ENCODE measurements at places on chromosomes 6 and 20.

GRCh38 chr6:118100717-118101116 lies 193.7 kb downstream of the SLC35F1 start:
- DNase-seq = no peak

- DNase-seq = no peak
Observed at GRCh38 chr20:12970372-12970821, 38.4 kb upstream of the SPTLC3 start.

DNA sequence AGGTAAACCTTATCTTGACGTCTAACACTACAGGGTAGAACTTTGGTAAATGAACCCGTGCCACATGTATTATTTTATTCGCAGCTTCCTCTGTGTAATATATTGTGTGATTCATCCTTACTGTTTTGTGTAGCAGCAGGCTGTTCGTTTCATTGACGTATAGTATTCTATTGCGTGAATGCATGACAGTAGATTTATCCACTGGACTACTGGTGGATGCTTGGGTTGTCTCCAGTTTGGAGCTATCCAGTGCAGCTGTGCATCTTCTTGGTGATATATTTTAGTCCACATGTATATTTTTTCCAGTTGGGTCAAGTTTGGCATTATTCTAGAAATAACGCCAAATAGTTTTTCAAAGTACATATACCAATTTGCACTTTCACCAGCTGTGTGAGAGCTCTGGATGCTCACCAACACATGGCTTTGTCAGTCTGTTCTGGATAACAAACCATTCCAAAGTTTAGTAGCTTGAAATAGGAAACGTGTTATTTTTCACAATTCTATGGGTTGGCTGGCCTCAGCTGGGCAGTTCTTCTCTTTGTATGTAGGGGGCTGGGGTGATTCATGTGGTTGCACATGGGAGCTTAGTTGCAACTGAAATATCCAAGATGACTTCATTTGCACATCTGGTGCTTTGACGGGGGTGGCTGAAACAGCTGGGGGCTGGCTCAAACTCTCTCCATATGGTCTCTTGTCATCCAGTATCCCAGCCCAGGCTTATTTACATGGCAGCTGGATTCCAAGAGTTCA lies 9.3 kb downstream of the ECT2L start:
- DNase-seq = no peak

GRCh38 chr6:40340957-40341356 lies 246.2 kb downstream of the LRFN2 start:
- no peak for DNase-seq

- DNase-seq = peak; percentile 59
Observed at GRCh38 chr6:102204351-102204750, 810.8 kb downstream of the GRIK2 start.

GRCh38 chr20:57034001-57034400 lies 232.4 kb downstream of the BMP7 start:
- no peak for DNase-seq

DNA sequence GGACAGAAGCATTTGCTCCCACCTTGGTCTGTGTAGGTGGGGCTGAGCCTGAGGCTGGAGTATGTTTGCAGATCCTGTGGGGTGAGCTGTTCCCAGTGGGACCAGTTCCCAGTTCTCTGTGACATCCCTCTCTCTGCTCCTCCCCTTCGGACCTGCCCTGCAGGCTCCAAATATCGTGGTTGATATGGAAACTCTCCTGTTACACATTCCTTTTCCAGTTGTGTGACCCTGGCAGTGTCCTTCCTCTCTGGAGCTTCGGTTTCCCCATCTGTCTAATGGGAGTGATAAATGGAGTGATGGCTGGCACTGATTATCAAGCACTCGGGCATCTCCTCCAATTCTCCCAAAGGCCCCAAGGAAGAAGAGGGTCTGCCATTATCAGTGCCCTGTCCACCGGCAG lies 15.7 kb upstream of the TGM2 start:
- no peak for DNase-seq

DNA sequence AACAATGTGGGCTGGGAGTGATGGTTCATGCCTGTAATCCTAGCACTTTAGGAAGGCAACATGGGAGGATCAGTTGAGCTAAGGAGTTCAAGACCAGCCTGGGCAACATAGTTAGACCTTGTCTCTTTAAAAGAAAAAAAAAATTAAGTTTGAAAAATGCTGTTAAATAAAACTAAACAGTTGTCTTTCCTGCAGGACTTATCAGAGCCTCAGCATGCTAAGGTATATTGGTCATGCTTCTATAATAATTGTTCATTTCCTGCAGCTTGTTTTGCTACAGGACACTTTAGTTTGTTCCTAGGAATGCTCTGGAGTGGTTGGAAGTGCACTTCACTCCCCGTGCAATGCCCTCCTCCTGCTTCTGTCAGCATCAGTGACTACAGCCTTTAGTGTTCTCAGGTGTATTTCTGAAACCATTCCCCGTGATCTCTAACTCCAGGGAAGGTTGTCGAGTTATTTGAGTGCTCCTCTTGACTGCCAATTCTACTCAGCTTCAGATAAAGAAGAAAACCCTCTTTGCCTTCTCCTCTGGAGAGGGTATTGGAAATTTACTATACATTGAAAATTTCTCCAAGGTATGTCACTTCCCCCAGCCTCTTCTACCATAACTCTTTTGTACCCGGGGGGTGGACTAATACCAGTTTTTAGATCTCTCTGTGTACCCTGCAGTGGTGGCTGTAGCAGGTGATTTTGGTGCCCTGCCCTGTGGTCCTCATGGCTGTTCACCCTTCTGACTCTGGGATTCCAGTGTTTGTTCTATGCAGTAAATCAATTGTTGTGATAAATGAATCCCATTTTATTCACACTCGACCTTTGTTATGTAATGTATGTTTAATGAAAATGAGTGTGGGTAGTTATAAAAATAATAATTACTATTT lies 33.8 kb downstream of the NHLRC1 start:
- no peak for DNase-seq

DNA sequence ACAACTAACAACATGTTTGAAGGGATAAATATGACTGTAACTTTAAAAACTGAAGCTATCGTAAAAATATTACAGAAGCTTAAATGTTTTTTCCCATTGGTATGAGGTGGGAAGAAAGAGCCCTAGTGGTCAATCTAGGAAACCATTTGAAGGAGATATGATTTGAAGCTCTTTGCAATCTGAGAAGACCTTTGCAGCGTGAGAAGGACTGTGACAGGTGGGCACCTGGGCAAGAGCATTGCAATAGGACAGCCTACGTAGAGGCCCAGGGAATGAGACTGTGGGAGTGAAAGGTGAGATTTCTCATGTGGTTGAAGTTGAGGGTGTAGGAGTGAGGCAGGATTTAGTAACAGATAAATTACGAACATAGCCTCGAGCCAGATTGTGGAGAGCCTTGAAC lies 108.0 kb upstream of the PDE7B start:
- DNase-seq = no peak

DNA sequence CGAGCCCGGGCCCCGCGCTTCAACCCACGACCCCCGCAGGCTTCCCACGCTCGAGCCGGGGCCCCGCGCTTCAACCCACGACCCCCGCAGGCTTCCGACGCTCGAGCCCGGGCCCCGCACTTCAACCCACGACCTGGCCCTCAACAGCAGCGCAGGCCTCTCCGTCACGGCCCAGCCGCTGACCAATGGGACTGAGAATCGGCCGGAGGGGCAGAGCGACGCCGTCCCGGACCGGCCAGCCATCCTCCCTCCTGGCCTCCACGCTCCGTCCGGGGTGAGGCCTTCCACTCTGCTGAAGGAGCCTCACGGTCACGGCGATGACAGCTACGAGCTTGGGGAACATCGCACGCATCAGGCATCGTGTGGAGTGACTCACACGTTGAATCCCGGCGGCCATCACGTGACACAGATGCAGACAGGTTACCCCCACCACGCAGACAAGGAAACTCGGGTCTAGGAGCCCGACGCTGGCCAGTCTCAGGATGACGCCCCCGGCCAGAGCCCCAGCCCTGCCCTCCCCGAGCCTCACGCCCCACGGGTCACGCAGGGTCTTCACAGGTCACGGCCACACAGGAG lies 6.1 kb downstream of the KCNQ2 start:
- no peak for DNase-seq

DNA sequence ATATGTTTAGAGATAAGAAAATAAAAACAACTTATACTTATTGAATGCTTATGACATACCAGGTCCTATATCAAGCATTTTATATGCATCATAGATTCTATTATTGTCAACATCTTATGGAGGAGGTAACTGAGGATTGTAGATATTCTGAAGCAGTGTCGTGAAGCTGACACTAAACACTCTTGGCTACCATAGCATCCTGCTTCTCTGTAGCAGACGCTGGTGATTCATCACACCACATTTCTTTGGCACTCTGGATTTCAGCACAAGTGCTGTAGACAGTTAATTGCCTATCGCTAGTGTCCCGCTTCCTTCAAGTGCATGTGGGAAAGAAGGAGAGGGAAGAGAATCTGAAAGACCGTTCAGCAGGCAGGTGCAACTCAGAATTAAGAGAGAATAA lies 317.1 kb downstream of the PLCB1 start:
- DNase-seq = no peak

DNA sequence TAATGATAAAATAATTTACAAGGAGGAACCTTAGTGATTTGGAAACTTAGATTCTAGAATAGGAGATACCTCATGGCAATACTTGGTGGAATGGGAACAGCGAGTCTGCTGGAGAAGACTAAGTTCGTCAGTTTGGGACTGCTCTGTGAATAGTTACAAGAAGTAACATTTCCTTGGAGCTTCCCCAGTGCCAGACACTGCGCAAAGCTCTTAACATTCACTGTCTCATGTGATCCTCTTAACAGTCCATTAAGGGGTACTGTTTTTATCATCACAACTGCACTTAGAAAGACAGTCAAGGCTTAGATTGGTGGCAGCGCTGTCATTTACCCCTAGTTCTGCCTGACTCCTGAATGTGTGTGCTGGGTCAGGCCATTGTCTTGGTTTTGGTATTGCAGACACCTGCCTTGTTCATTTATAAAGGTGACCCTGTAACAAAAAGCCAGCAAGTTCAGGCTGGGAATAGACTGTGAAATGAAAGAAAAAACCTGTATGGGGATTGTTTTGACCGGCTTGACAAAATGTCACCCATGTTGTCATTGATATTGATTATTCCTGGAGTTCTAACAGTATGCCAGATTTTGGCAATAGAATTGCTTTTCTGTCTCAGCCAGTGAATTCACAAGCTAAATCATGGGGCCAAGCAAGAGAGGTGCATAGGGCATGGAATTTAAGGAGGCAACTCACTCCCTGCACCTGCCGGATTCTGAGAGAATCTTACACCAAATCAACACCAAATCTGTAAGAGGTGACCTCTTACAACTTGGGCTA lies 118.4 kb downstream of the SASH1 start:
- no peak for DNase-seq

DNA sequence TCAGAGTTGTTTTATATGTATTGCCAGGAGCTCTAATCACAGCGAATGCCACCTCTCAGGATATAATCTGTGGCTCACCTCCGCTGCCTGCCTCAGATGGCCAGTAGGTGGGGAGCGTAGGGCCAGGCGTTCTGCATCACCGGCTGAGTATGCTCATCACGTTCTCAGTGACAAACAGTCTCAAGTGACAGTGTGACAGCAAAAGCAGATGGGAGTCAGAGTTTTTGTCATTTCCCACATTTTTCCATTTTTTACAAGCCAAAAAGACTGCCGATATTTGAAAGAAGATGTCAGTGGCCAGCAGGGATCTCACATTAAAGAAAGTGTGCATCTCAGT lies 208.7 kb downstream of the ALDH8A1 start:
- no peak for DNase-seq

DNA sequence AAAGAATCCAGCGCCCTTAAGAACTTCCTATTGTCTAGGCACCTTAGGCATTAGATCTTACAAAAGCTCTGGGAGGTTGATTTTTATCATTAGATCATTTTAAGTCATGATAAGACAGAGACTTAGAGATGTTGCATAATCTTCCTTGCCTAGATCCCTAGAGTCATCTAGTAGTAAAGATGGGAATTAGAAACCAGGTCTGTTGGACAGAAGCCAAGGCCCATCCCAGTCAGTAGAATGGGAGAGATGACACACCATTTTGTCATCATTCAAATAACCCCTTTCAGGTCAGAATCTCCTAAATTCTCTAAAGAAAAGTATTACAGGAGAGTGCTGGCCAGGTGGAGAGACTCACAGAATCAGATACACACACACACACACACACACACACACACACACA lies 579.1 kb downstream of the BMP2 start:
- DNase-seq = no peak

GRCh38 chr20:461254-462198 lies 807 bp downstream of the TBC1D20 start:
- no peak for DNase-seq

DNA sequence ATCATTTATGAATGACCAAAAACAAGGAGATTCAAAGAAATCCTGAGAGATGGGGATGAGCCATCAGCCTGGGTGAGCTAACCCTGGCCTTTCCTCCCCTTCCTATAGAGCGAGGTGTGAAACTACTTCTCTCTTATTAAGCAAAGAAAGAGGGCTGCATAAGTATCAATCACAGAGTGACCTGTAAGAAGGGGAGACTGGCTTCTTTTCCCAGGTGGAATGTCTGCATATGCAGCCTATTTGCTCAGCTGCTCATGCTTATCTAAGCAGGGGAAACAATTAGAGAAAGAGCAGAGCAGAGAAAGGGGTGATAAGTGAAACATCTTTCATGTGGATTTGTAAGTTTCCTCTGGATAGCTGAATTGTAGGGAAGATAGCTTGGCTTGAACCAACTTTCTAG lies 160.0 kb downstream of the PKHD1 start:
- no peak for DNase-seq

DNA sequence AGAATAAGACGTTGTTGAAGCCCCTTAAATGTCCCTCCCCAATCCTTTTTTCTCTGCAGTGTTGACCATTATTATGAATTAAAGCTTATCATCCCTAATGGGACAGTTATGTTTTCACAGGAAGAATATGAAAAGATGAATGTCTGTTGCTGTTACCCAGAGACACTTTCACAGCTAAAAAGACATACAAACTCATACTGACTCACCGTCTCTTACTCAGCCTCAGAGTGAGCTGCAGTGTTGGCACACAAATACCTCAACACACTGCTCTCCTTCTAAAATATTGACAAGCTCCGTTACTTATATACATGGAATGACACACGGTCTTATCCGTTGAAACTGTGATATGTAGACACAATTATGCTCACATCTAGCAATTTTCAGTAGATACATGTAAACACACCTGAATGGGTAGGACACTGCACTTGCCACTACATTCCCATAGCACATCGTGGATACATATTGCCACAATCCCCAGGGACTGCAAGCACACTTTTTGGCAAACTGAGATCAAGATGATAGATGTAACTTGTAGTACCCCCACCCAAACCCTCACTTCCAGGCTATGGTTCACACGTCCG lies 9.6 kb upstream of the SAPCD1 start:
- peak; percentile 33 for DNase-seq

Measured in amniotic stem cell (primary cell).